ENCODE measurements at places on chromosomes 12 and 14. TPM values are rescaled to one million over a fixed set of nuclear protein-coding genes. Genes with fewer than 3 reads are reported as not detected.

Gene SPTB
- total RNA-seq, result under 0.01 TPM

Gene TMX1
- total RNA-seq, result 49.5 TPM

Gene PTGER2
- 30.0 TPM for total RNA-seq

DNA sequence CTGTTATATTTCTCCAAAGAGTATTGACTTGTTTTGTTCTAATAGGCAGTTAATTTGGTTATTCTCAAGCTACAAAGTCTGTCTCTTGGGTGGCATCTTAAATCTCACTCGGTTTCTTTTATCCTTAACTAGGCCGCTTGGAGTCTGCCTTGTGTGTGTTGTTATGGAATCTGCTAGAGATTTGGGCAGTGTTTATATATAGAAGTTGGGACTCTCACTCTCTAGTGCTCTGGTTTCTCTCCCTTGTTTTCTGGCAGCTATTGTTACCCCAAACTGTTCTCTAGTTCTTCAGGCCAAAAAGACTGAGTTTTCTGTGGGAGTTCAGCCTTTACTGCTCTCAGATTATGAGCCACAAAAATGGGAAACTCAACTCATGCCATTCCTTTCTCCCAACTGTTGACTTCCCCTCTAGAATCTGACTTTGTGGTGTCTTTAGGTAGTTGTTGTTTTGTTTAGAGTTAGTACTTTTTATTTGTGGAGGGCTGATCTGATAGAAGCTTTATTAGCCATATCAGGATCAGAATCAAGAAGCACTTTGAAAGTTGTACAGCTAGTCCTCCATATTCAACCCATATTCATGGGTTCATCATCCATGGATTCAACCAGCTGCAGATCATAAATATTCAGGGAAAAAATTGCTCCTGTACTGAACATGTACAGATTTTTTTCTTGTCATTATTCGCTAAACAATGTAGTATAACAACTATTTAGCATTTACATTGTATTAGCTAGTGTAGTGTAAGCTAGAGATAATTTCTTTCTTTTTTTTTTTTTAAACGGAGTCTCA is 11.2 kb downstream of the PSMA6 start:
- H3K4me1 ChIP-seq, result no peaks in the 10 kb centered on the region
- no peak overlapping the region for H3K27ac ChIP-seq
- DNase-seq, result no peak
- no peaks in the 10 kb centered on the region for H3K36me3 ChIP-seq
- no peak overlapping the region for H3K4me3 ChIP-seq

DNA sequence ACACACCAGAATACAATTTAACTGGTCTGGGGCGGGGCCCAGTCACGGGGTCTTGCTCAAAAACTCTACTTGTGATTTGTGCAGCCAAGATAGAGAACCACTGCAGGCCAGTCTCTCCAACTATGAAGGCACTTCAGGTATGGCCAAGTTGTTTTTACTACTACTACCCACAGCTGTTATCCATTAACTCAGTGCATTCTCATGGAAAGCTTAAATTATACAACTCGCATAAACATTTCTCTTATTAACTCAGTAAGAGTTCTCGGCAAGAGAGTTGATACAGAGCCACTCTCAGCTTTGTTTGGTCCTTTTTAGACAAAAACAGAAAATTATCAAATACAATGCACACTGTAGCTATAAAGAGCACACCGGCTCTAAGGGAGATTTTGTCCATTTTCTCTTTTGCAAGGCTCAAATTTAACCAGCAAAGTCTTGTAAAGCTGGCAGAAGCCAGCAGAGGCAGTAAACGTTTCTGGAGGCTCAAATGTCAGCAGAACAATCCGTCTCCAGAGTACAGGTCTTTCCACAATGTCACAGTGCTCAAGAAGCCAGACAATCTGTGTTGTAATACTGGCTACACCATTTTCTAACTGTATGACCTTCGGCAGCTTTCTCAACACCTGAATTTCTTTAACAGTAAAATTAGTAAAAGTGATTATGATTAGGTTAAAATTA is 85.9 kb downstream of the PTGER2 start:
- H3K27ac ChIP-seq, result no peak overlapping the region
- H3K4me3 ChIP-seq, result no peak overlapping the region
- H3K4me1 ChIP-seq, result peaks cover 4% of the 10 kb centered on the region
- DNase-seq, result peak; percentile 41

- DNase-seq, result no peak
- H3K4me3 ChIP-seq, result no peak overlapping the region
- H3K27me3 ChIP-seq, result no peaks in the 10 kb centered on the region
- peaks cover 48% of the 10 kb centered on the region for H3K36me3 ChIP-seq
Observed at GRCh38 chr14:52015411-52016030, 26.2 kb downstream of the RTRAF start.

DNA sequence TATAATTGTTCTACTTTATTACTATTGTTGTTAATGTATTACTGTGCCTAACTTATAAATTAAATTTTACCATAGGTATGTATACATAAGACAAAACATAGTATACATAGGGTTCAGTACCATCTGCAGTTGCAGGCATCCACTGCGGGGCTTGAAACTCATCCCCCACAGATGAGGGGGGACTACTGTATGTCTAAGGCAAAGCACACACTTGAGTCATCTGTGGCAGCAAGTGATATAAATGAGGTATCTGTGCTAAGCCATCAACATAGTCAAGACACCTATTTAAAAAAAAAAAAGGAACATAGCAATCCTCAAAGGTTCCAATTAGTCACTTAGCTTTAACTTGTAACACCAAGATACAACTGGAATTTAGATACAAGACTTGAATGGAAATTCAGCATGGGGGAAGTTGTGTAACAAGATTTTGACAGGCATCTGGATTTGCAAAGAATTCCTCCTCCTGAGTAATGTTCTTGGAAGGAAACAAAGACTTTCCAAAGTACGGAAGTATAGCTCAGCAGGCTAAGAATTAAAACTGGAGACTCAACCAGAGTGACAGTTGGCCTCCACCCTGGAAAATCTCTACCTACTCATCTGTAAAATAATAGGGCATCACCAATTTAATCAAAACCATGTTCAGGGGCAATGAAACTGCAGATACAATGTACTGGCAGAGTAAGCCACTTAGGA is 14.9 kb downstream of the DCAF5 start:
- no peaks in the 10 kb centered on the region for H3K36me3 ChIP-seq
- H3K4me3 ChIP-seq, result no peak overlapping the region
- H3K4me1 ChIP-seq, result peaks cover 15% of the 10 kb centered on the region
- H3K27ac ChIP-seq, result no peak overlapping the region
- DNase-seq, result peak; percentile 89
- H3K27me3 ChIP-seq, result no peaks in the 10 kb centered on the region

DNA sequence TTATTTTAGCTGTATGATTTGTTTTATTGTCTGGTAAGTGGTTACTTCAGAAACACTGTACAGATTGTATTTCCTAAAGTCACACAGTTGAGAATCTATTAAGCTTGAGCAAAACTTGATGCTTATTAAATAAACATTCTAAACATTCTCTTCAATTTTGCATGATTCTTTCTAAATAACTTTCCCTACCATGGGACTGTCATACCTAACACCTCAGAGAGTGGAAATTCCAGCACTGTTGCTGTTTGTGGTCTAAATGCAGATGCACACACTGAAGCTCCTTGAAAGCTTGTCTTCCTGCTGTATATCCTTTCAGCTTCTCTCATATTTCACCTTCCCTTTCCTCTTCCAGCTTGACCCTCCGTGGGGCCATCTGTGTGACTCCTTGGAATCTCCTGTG is 392.0 kb downstream of the LRIG3 start:
- no peaks in the 10 kb centered on the region for H3K27me3 ChIP-seq
- no peaks in the 10 kb centered on the region for H3K36me3 ChIP-seq
- peak overlapping the region; percentile 80 for H3K27ac ChIP-seq
- peak; percentile 53 for DNase-seq

DNA sequence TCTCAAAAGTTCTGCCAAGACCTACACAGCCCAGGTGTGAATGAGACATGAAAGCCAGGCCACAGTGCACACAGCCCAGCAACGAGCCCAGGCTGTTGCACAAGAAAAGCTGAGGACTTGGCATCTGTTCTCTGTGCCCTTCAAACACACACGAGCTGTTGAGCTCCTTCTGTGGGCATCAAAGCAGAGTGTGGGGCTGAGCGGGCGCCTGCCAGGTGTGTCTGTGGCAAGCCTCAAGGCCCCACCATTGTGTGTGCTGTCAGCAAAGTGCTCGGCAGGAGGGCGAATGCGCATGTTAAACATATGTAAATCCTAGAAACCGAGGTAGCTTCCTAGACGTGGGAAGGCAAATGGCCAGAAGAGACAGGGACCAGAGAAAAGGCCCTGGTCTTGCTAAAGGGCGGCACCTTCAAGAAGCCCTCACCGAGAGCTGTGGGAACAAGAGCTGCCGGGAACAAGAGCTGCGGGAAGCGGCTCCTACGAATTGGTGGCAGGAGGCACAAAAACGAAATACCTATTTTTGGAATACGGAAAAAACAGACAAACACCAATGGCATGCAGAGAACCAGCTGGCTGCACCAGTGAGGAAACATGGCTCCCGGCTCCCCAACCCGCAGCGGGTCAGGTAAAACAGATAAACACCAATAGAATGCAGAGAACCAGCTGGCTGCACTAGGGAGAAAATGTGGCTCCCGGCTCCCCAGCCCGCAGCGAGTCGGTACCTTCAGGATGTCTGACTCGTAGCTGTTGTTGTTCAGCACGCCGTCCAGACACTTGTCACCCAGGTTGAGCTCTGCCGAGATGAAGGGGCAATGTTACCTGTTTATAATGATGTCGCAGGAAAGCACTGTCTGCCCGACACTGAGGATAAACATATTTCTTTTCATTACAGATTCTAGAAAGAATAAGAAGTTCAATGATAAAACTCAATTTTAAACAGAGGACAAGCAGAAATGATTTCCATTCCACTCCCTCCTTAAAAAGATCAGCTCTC is 19.0 kb upstream of the GOLGA3 start:
- H3K4me3 ChIP-seq, result no peak overlapping the region
- no peaks in the 10 kb centered on the region for H3K27me3 ChIP-seq
- peaks cover 35% of the 10 kb centered on the region for H3K36me3 ChIP-seq

DNA sequence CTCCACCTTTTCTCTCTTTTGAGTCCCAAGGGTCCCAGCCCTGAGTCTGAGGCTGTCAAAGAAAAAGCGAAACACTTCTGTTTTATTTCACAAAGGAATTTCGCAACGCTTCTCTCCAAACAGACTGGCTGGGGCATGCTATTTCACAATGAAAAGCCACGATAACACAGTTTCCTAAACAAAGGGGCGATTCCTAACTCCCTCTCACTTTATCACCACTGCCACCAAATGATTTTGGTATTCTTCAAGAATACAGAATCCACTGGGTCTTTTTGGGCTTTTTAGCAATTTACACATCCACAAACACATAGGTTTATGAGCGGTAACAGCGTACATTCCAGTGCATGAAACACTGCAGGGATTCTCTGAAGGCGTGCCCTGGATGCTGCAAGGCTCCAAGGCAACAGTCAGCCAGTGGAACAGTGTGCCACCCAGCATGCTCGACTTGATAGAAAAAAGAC is 161.2 kb downstream of the DAD1 start:
- H3K4me1 ChIP-seq, result no peaks in the 10 kb centered on the region
- H3K4me3 ChIP-seq, result no peak overlapping the region
- H3K27me3 ChIP-seq, result peaks cover 6% of the 10 kb centered on the region
- H3K36me3 ChIP-seq, result no peaks in the 10 kb centered on the region
- DNase-seq, result peak; percentile 88
- H3K27ac ChIP-seq, result no peak overlapping the region

- no peak overlapping the region for H3K27ac ChIP-seq
- H3K36me3 ChIP-seq, result no peaks in the 10 kb centered on the region
Observed at GRCh38 chr12:14956024-14956891, 5.1 kb downstream of the ARHGDIB start.

DNA sequence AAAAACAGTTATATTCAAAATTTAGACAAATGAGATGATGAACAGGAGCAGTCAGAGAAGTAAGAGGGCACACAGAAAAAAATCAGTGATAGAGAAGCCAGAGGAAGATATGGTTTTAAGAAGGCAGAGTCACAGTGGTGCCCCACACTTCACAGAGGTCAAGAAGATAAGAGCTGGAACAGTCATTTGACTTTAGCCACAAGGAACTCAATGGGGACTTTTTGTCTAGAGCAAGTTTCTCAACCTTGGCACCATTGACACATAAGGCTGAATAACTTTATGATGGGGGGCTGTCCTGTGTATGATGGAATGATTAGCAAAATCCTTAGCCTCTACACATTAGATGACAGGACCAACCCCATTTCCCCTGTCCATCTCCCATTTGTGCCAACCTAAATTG is 172.8 kb upstream of the PLEKHG7 start:
- no peak overlapping the region for H3K27ac ChIP-seq
- no peak for DNase-seq
- H3K4me1 ChIP-seq, result no peaks in the 10 kb centered on the region
- no peaks in the 10 kb centered on the region for H3K36me3 ChIP-seq

- H3K36me3 ChIP-seq, result no peaks in the 10 kb centered on the region
- H3K4me1 ChIP-seq, result no peaks in the 10 kb centered on the region
- peak; percentile 17 for DNase-seq
- H3K27me3 ChIP-seq, result peaks cover 69% of the 10 kb centered on the region
- H3K4me3 ChIP-seq, result no peak overlapping the region
Observed at GRCh38 chr12:48969833-48970701, 1.5 kb downstream of the WNT10B start.

DNA sequence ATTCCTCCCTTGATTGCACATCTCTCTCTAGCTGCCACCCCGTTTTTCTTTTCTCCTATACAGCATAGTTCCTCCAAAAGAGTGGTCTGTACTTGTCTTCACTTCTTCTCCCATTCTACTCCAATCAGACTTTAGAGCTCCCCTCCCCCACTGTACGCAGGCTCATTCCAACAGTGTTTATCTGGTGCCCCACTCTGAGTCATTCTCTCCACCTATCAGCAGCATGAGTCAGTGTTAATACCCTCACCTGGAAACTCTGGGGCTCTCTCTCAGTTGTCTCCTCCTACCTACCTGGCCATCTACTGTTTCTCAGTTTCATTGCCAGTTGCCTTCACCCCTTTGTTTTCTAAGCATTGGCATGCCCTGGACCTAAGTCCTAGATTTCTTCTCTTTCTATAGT is 175.1 kb upstream of the ARHGAP5 start:
- H3K27me3 ChIP-seq, result no peaks in the 10 kb centered on the region
- no peak overlapping the region for H3K4me3 ChIP-seq
- no peaks in the 10 kb centered on the region for H3K4me1 ChIP-seq
- no peaks in the 10 kb centered on the region for H3K36me3 ChIP-seq

DNA sequence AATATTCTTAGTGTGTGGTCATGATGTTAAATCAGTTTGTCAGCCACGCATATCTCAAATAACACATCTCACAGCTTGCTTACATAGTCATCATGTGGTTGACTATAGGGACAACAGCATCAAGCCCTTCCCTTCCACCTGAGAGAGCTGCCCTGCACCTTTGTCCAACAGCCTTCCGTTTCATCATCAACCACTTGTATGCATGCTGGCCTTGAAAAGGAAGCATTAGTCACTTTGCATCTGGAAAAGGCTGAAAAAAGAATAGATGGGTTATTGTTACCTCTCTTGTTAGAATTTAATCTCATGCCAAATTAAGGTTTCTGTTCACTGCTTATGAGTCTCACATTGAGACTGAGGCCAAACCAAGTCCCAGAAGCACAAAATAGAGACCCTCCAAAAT is 1586.5 kb upstream of the SEL1L start:
- no peak overlapping the region for H3K27ac ChIP-seq
- H3K4me1 ChIP-seq, result no peaks in the 10 kb centered on the region
- no peaks in the 10 kb centered on the region for H3K27me3 ChIP-seq
- no peak overlapping the region for H3K4me3 ChIP-seq
- H3K36me3 ChIP-seq, result no peaks in the 10 kb centered on the region

GRCh38 chr14:103730490-103731035 is 15.0 kb downstream of the ZFYVE21 start:
- no peaks in the 10 kb centered on the region for H3K27me3 ChIP-seq
- H3K27ac ChIP-seq, result no peak overlapping the region
- H3K36me3 ChIP-seq, result peaks cover 17% of the 10 kb centered on the region
- no peak for DNase-seq
- no peaks in the 10 kb centered on the region for H3K4me1 ChIP-seq
- no peak overlapping the region for H3K4me3 ChIP-seq

- peak overlapping the region; percentile 98 for H3K27ac ChIP-seq
- peak overlapping the region; percentile 72 for H3K4me3 ChIP-seq
- peaks cover 27% of the 10 kb centered on the region for H3K4me1 ChIP-seq
- peak; percentile 81 for DNase-seq
Observed at GRCh38 chr14:77027538-77028383, 747 bp downstream of the IRF2BPL start.
